ENCODE measurements at places on chromosomes 4 and X.

GRCh38 chrX:64894454-64895038 is 81.7 kb downstream of the ZC4H2 start:
- no peak for DNase-seq

GRCh38 chr4:89101256-89102161 is 9.8 kb upstream of the TIGD2 start:
- no peak for DNase-seq

DNA sequence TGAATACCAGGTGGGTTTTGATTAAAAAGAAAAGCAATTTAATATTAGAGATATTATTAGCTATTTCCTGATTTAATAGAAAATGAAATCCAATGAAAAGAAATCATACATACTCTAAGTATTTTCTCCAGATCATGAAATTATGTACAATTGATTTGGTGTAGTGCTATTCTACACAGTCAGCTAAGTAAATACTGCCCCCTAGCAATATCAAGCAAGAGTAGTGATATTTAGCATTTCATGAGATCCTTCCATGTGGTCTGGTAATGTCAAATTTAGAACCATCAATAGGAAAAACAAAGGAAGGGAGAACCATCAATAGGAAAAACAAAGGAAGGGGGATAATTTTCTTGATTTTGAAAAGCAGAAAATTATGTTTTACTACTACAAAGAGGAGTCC is 114.6 kb downstream of the TBCK start:
- no peak for DNase-seq

DNA sequence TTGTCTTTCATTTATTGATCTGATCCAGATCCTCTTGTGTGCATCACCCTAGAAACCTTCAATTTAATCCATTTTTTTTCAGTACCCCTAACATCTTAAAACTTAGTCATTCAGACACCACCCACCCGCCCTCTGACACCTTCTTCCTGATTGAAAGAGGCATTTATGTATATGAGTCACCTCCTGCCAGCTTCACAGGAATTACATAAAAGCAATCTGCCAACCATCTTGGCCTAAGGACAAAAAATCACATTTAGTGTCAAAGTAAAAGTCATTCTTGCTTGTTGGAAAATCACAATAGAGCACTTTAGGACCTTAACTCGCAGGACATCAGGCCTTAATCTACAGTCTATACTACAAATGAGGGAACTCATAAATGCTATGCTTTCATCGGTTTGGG is 52.1 kb downstream of the NDST3 start:
- peak; percentile 51 for DNase-seq

DNA sequence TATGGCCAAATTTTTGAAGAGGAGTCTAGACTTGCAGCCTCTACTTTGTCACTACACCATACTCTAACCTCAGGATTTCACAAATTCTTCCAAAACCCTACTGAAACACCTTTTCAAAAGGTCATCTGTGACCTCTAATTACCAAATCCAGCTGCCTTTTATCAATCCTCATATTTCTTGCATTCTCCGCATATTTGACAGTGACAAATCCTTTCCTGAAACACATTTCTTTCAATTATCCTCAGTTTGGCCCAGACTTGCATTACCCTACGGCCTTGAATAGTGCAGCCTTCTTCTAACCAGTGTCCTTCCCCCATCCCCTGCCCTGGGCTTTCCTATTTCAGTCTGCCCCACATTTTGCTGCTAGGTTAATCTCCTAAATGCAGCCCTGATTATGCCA is 25.5 kb downstream of the MID2 start:
- DNase-seq: no peak

DNA sequence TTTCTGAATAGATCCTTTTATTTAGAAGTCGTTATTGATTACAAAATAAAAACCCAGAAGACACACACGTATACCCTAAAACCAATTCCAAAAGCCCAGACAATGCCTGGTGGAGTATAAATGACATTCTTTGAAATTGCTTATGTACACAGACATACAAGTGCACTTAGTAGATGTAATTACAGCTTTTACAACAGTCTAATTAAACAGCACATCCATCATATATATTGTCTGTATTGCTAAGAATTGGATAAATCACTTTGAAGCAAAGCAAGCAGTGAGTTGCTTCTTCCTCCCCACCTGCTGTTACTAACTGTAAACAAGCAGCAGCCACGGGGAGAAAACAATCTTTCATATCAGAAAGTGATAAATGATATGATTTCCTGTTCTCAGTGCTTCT is 645.7 kb downstream of the TLL1 start:
- DNase-seq: no peak

DNA sequence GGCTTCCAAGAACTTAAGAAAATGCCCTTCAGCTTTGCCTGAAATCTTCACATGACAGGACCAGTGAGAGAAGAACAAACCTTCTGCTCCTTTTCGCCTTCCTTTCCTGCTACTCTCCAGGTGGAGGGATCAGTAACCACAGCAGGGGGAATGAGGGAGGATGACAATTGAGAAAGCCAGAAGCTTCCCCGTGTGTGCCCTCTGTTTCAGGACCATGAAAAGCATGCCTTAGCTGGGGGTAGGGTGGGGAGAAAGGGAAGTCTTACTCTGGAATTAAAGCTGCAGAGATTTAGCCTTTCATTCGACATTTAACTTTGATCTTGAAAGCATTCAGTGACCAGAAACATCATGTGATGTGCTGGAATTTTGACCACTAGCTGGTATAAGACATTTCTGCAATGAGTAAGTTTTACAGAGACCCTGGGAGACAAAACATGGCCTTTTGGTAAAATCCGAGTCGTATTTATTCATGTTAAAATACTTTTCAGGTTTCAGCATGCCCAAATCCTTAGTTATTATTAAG is 10.6 kb upstream of the PUDP start:
- DNase-seq: no peak

DNA sequence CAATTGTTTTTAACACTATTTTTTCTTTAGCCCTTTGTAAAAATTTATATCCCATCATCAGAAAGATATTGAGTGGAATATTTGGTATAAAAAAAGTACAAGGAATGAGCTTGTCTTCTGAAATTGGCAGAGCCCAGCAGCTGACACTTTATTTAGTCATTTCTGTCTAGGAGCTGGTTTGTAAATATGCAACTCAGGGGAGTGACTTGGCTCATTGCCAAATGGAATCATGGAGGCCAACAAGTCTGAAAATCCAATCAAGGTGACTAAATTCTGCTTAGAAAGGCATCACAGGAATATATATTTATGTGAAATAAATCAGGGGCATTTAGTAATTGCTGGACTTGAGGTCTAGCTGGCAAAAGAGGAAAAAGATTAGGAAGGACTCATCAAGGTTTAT is 74.4 kb downstream of the OTC start:
- DNase-seq: no peak

- DNase-seq: no peak
Measured at GRCh38 chr4:41873380-41874295, 61.6 kb upstream of the TMEM33 start.

DNA sequence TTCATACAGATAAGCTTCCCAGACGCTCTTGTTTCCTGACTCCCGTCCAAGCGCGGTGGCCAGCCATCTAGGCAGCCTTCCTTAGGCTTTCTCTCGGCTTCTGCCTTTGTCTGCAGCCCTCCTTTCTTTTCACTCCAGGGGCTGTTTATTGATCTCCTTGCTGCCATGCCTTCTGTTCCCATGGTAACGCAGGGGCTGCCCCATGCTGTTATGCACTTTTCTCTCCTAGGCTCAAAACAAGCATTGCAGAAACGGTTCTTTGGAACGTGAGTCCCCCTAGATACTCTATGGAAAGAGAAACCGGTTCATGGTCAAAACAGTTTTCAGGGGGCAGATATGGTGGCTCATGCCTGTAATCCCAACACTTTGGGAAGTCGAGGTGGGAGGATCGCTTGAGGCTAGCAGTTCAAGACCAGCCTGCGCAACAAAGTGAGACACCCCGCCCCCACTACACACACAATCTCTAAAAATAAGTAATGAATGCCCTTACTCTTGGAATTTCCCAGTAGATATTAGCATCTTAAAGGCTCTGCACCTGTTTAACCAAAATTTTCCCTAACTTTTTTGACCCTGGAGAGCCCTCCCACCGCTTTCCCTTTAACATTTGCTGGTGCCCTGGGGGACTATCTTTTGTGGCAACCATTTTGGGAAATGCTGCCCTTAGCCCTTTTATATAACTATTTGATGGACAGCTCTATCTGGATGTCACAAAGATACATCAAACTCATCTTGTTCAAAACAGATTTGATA is 53.9 kb upstream of the ZNF157 start:
- peak; percentile 71 for DNase-seq

GRCh38 chrX:110836982-110837381 is 41.4 kb upstream of the CHRDL1 start:
- DNase-seq: no peak

- no peak for DNase-seq
Measured at GRCh38 chr4:7979652-7979968, 39.9 kb upstream of the AFAP1 start.

GRCh38 chr4:153528705-153529485 is 62.7 kb downstream of the TMEM131L start:
- DNase-seq: no peak

DNA sequence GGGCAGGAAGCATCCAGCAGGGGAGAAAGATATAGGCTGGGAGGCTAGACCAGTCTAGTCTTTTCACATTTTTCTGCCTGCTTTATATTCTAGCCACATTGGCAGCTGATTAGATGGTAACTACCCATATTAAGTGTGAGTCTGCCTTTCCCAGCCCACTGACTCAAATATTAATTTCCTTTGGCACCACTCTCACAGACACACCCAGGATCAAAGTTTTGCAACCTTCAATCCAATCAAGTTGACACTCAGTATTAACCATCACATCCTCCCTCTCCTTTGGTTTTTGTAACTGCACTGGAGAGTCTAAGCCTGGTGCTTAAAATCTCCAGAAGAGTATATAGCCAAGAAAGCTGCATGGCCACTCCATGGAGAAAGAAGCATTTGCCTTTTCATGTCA is 560.4 kb downstream of the GRXCR1 start:
- DNase-seq: no peak

DNA sequence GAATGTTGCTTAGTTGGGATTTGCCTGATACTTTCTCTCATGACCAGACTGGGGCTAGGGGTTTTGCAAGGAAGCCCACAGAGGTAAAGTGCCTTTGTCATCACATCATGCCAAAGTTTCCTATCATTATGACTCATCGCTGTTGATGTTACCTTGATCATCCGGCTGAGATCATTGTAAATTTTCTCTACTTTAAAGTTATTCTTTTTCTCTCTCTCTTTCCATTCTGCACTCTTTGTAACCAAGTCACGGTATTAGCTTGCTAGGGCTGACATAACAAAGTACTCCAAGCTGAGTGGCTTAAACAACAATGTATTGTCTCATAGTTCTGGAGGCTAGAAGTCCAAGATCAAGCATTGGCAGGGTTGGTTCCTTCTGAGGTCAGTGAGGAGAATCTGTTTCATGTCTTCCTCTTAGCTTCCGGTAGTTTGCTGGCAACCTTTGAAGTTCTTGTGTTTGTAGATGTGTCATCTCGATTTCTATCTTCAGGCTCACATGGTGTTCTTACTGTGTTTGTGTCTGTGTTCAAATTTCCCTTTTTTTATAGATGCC is 113.0 kb downstream of the DTHD1 start:
- no peak for DNase-seq

DNA sequence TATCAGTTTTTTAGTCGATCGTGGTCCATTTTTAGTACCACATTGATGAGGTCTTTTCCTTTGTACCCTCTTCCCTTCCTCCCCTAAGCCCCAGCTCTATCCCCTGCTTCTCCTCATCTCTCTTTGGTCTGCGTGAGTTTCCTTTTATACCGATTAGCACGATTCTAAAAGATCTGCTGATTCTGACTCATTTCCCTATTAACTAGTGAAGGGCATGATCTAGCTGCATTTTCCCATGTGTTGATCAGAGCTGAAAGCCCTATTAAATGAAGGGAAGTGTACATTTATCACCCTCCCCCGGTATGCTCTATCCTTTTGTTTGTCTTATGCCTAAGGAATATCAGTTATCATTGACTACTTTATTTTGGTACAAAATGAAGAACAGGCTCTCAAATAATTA is 181.7 kb upstream of the NPY2R start:
- no peak for DNase-seq

DNA sequence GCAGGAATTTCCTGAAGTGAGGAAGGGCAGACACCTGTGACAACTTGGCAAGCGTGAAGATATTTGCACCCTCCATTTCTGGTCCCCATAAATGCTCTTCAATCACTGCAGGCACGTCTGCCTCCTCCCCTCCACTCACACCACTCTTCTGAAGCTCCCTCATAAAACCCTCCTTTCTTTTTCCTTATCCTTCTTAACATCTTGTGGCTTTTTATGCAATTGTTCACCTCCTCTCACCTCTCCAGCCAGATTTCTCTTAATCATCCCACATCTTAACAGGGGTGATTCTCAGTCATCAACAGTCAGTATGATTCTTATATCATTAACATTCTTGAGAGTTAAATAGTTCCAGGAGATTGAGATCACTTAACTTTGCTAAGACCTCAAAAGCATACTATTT is 277.4 kb downstream of the SPRY1 start:
- DNase-seq: no peak

DNA sequence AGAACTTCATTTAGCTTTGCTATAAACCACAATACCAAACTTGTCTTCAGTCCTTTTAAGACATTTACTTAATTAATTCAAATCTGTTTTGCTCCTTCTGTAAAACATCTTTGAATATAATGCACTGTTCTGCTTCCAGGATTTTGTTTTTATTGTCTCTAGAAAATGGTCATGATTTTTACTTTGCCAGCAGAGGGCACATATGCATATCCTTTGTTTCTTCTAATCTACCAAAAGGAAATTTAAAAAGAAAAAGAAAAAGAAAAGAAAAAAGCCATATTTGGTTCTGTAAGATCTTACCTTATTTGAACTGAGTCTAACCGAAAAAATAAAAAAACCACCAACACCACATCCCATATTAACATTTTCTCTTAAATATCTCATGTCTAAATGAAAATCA is 101.9 kb upstream of the CCSER1 start:
- DNase-seq: peak; percentile 60

DNA sequence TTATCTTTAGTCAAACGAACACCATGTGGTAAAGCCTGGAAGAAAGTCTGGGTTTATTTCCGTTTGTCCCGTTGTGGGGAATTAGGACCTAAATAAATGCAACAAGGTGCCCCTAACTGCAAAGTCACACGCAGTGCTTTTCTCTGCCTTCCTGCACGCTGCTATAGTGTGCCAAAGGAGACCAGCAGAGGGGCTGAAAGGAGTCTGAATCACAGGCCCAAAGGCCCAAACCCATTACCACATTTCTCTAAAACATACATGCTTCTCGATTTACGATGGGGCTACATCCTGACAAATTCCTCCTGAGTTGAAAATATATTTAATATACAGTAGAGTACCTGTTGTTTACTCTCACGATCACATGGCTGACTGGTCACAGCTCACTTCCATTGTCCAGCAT is 4.5 kb downstream of the VEGFC start:
- DNase-seq: no peak

GRCh38 chrX:84907324-84907968 is 96.2 kb upstream of the APOOL start:
- DNase-seq: no peak

DNA sequence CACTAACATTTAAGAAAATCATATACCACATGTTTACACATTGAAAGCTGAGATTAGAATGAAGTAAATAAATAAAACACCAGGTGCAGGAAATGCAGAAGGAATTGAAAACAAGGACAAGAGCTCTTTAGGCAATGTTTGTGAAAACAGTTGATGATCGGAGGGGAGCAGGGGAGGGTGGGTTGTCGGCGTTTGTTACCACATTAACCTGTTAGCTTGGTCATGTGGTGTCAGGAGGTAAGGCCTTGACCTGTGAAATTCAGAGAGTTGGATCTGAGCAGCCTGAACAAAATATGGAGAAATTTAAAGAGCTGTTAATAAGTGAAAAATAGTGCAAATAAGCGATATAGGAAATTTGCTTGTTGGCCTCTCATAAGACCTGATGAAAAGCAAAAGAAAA is 759.9 kb downstream of the PDHA2 start:
- DNase-seq: no peak

- DNase-seq: no peak
Measured at GRCh38 chr4:136650541-136651277, 881.6 kb downstream of the PCDH18 start.
